NCI-H1694 (cell line): ENCODE measurements at places on chromosomes 11 and 22.

- no peak for DNase-seq
These were observed 2.5 kb downstream of the CDC42EP2 start for GRCh38 chr11:65317025-65317786.

DNA sequence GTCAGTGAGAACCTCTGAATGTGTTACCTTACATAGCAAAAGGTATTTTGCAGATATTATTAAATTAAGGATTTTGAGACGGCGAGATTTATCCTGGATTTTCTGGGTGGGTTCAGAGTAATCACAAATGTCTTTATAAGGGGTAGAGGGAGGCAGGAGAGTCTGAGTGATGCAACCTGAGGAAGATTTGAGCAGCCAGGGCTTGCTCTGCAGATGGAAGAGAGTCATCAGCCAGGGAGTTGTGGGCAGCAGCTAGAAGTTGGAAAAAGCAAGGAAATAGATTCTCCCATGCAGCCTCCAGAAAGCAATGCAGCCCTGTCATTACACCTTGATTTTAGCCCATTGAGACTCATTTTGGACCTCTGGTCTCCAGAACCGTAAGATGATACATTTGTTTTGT, 4.1 kb upstream of the WDR74 start:
- no peak for DNase-seq

GRCh38 chr22:22823131-22823810, 64.3 kb upstream of the IGLL5 start:
- DNase-seq = no peak

GRCh38 chr11:69055598-69056516, 7.1 kb downstream of the TPCN2 start:
- DNase-seq = no peak

DNA sequence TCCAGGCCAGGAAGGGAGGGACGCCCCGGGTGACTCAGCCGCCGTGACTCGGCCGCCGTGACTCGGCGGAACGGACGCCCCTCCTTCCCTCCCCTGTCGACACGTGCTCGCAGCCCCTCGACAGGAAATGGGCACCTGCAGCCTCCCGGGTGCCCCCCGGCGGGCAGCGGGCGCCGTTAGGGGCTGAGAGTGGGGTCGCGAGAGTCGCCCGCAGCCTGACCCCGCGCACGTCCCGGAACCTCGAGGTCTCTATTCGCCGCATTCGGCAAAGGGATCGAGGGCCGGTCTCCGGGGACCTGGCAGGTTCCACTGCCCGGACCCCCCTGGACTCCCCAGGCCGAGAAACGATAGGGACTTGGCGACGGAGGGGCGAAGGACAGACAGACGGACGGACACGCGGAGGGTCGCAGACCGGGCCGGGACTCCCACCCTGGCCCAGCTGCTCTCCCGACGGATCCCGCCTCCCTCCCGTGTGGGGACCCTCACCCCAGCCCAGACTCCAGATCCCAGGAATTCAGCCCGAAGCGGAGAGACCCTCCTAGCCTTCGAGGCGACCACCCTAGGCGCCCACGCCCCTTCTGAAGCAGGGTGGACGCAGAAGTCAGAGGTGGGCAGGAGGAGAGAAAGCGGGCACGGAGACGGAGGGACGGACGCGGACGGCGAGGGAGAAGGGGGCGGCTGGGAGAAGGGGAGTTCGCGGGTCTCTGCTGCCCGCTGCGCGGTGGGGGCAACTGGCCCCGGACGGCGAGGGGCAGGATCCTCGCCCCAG, 648 bp downstream of the FOSL1 start:
- no peak for DNase-seq

- DNase-seq = no peak
These were observed 24.2 kb downstream of the GTPBP1 start for GRCh38 chr22:38729946-38730345.

DNA sequence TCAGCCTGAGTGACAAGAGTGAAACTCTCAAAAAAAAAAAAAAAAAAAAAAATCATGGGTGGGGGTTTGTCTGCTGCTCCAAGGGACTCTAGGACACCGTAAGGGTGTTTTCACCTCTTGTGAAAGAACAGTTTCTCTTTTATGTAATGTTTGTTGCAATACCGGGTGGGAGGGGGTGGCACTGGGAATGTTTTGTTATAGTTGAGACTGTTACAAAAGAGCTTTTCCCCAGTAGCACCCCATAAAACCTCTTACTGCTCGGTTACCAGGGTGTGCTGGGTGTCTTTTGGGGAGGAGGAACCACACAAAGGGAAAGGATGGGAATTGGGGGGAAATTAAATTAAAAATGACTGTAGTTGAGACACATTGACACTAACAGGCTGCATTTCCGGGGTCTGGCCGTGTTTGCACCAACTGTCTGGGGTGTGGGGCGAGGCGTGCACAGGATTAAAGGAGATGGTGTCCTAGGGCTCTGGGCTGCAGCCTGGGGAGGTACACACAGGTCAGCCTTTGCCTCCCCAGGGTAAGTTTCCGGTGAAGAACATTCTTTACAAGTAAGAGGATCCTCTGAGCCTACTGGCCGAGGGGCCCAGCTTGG, 1.6 kb downstream of the NFAM1 start:
- DNase-seq = no peak

- no peak for DNase-seq
These were observed 1.8 kb upstream of the EPS8L2 start for GRCh38 chr11:704228-704674.

- no peak for DNase-seq
These were observed 1.1 kb downstream of the KCNQ1 start for GRCh38 chr11:2445746-2446551.

DNA sequence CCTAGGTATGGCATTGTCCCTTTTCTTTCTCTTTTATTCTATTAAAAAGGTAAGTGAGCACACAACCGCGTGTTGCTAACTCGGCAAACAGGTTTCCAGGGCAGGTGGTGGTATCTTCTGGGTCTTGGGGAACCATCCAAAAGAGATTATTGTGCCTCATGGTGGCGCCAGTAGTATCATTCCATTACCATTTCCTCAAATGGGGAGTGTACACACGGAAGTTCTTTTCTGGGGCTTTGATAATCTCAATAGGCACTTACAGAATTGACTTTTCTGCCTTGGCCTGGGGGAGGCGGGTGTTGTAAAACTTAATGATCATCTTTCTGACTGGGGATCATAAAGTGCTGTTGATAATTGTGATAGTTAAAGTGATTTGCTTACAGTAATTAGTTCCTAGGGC, 234.1 kb downstream of the KIRREL3 start:
- DNase-seq = no peak

DNA sequence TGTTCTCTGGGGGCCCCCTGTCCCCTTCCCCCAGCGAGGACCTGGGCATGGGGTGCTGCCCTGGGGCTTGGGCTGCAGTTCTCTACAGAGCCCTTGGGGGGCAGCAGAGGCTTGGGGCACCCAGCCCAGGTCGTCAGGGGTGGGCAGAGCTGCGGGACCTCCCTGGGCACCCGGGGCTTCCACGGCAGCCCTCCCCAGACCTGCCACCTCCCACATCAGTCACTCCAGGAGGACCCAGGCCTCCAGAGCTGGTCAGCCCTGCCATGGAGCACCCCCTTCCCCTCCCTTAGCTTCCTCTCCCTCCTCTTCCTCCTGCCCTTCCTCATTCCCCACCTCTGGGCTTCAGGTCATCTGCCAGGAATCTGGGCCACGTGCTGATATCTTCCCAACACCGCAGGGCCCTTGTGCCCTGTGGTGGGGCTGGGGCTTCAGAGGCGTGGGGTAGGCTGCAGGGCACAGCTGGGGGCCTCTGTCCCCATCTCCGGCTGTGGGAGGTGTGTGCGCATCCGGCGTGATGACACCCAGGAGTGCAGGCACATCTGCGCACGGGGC, 5.8 kb downstream of the TSPAN4 start:
- DNase-seq = no peak

- no peak for DNase-seq
These were observed at the start of gene SGSM1 for GRCh38 chr22:24805790-24806662. Gene SGSM1, plus strand, starts transcription at chr22:24806211. Its CDS starts 115 bp downstream, at chr22:24806326.

DNA sequence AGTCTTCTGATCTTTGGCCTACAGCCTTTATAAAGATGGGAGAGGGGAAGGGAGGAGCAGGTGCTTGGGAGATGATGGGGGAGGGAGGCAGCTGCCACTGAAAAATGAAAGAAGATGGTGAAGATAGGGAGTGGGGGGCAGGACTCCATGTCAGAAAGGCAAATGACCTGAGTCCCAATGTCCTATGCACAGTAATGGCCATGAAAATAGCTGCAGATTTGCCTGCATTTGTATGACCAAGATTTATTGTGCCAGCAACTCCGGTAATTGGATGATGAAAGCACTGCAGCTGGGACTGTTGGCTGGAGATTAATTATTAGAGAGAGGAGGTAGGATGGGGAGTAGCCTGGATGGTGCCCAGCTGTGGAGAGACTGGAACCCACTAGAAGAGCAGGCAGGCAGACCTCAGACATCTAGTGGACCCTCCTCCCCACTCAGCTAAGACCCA, 36.1 kb downstream of the NEU3 start:
- no peak for DNase-seq
